LHCN-M2 (cell line): ENCODE measurements at places on chromosomes 16 and 17. TPM values are rescaled to one million over a fixed set of nuclear protein-coding genes. Genes with fewer than 3 reads are reported as not detected.

UNC45B gene
- 0.17 TPM in 1 of 2 replicates, not detected in the other for total RNA-seq

KCNH4 gene
- under 0.01 TPM in 1 of 2 replicates, not detected in the other for total RNA-seq

FOXJ1 gene
- 0.26 TPM in 1 of 2 replicates, not detected in the other for total RNA-seq

GRAP gene
- 0.19 TPM in 1 of 2 replicates, not detected in the other for total RNA-seq

SLC5A2 gene
- total RNA-seq = not detected in 2 replicates

OR1F1 gene
- total RNA-seq = not detected in 2 replicates

DNA sequence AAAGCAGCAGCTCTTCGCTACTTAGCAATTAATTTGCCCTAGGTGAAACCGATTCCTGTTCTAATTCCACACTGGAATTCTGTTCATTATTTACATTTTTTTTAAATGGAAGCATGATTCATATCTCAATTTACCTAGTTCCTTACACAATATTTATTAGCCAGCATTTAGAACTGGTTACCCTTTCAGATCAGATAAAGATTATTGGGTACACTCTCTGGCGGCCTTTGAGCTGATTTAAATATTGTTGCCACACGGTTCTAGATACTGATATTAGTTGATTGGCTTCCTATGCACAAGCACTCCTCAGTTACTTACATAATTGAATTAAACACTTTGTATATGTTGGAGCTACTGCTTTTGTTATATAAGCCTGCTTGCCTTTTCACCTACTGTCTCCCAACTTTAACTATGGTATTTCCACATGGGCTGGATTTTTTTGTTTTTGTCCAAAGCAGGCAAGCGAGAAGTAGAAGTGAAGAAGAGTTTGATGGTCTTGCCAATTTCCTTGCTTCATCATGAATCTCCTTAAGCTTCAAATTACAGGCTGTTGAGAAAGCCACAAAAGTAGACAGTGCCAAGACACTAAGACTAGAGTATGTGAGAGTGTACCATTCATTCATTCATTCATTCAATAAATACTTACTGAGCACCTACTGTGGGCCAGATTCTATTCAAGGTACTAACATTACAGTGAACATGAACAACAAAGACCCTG, 3.9 kb upstream of the ALDH3A2 start:
- no peak for DNase-seq

DNA sequence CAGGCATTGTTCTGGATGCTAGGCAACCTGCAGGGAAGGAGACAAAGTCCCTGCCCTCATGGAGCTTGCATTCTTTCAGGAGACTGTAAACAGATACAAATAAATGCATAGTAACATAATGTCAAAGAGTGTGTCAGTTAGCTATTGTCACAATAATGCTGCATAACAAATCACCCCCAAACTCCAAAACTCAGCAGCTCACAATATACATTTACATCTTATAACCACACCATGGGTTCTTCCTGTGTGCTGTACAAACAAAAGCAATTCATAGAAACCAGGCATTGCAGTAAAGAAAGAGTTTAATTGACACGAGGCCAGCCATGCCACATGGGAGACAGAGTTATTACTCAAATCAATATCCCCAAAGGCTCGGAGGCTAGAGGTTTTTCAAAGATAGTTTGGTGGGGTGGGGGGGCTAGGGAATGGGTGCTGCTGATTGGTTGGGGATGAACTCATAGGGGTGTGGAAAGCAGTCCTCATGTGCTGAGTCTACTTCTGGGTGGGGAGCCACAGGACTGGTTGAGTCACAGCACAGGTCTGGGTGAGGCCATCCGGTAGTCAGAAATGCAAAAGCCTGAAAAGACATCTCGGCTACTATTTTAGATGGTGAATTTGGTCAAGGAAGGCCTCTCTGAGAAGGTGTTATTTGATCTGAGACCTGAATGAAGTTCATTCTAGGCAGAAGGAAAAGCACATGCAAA, 79.0 kb downstream of the GPRC5B start:
- no peak for DNase-seq

- DNase-seq = no peak
These were observed 930 bp downstream of the CHMP1A start for GRCh38 chr16:89656435-89657121.

DNA sequence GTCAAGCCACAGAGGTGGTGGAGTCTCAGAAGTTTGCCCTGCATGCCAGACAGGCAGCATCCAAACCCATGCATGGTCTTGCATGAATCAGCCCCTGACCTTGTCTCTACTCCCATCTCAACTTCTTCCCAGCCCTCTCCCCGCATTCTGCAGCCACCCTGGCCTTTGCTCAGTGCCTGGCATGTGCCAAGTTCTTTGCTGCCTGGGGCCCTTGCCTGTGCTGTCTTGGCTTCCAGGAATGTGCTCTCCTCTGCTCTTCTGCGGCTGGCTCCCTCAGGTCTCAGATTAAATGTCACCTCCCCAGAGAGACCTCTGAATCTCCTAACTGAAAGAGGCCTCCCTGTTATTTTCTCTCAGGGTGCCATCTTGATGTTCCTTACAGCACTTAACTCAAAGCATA, 17.6 kb downstream of the DRC3 start:
- peak; percentile 26 for DNase-seq

DNA sequence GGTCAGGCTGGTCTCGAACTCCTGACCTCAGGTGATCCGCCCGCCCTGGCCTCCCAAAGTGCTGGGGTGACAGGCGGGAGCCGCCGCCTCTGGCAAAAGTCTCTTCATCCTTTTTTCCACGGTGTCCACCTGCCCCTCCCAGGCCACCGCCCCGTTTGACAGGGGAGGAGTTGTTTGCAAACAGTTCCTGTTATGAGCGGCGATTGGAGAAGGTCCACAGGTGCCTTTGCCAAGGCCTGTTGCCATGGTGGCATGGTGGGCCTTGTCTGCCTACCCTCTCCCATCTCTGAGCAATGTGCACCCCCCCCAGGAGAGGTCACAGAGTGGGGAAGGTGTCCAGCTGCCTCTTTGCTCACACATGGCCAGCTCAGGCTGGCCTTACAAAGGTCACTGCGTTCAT, 16.0 kb upstream of the RAP1GAP2 start:
- DNase-seq = no peak

DNA sequence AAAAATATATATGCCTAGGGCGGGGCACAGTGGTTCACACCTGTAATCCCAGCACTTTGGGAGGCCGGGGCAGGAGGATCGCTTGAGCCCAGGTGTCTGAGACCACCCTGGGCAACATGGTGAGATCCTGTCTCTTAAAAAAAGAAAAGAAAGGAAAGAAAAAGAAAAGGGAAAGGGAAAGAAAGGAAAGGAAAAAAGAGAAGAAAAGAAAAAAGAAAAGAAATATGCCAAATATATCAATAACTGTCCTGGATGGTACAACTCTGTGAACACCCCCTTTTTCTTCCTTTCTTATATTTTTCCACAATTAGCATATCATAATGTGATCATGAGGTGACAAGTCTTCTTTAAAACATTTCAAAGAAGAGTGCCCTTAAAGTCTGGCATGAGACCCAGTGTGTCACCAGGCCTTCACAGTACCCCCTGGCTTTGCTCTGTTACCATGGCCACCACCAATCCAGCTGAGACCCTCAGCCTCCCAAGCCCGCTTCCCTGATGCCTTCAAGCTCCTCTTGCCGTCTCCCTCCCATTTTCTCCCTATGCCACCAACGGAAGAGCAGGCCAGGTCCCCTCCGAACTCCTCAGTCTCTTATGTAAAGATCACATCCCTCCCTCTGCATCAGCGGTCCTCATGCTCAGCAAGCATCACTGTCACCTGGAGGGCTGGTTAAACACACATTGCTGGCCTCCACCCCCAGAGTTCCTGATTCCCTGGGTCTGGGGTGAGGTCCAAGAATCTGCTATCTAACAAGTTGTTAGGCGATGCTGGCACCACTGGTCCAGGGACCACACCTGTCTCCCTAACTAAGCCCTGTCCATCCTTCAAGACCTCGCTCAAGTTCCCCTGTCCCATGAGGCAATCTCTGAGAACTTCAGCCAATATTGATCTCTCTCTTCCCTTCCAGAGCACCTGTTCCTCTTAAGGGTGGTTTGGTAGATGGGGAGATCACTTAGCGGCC, 44.5 kb downstream of the CUEDC1 start:
- no peak for DNase-seq

DNA sequence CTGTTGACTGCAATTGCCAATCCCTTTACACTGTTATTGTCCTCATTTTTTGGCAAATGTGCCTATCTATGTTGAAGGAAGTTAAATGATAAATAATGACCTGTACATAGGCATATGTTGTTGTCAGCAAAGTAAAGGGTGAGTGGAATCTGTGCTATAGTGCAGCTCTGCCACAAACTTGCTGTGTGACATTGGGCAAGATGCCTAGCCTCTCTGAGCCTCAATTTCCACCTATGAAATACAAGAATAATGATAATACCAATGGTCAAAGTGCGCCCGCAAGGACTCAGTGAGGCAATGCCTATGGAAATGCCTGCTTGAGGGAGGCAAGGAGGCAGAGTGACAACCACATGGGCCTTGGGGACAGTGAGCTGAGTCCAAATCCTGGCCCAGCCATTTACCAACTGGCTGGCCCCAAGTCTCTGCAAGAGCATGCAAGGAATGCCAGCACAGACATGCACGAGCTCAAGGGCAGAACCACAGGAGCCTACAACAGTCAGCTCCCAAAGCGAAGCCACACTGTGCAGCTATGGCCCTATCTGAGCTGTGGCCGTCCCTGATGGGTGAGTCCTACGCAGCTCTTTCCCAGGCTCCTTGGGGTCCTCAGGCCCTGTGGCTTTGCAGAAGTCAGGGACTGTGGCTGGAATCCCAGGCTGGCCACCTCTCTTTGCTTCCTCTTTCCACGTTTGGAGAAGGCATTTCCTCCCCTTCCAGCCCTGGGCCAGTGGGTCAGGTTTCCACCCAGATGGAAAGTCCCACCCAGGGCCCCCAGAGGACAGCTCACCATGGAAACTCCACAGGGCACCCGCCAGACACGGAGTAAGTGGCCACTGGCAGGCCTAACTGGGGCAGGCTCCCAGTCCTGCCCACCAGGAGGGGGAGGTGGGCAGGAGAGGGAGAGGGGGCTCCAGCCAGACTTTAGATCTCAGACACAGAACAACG, 82.1 kb downstream of the ZNF423 start:
- DNase-seq = no peak

- no peak for DNase-seq
These were observed 2.5 kb downstream of the RANBP10 start for GRCh38 chr16:67803894-67804293.

- no peak for DNase-seq
These were observed 2.2 kb downstream of the MMP28 start for GRCh38 chr17:35793257-35793656.

GRCh38 chr16:81539009-81539758, 94.6 kb downstream of the CMIP start:
- no peak for DNase-seq

- peak; percentile 76 for DNase-seq
These were observed 389.7 kb downstream of the SOX9 start for GRCh38 chr17:72510351-72511016.

DNA sequence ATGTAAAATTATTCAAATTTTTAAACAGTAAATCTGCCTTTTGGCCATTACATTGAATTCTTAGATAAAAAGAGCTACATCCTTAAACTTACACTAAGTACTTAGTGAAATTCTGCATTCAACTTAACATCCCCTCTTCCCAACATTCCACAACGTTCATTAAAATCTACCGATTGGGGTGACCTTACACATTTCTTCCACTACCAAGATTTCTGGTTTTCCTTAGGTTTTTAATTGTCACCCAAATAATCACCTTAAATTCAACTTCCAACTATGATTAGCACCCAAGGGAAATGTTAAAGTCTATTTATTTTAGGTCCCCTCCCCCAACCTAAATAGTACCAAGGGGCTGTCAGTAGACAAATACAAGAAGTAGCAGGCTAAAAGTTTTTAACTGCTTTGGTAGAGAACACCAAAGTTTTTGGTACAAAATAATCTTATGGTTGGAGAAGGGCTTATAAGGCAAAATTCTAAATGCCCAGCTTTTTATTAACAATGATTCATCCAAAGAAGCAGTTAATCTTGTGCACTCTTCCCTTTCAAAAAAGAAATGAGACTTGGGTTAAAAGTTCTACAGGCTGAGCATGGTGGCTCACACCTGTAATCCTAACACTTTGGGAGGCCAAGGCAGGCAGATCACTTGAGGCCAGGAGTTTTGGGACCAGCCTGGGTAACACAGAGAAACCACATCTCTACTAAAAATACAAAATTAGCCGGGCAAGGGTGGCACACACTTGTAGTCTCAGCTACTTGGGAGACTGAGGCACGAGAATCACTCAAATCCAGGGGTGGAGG, 4.7 kb downstream of the SRSF1 start:
- no peak for DNase-seq

GRCh38 chr16:58212824-58213655, 15.1 kb upstream of the CSNK2A2 start:
- DNase-seq = no peak

- DNase-seq = no peak
These were observed 142.3 kb upstream of the ZFHX3 start for GRCh38 chr16:73190256-73190655.

DNA sequence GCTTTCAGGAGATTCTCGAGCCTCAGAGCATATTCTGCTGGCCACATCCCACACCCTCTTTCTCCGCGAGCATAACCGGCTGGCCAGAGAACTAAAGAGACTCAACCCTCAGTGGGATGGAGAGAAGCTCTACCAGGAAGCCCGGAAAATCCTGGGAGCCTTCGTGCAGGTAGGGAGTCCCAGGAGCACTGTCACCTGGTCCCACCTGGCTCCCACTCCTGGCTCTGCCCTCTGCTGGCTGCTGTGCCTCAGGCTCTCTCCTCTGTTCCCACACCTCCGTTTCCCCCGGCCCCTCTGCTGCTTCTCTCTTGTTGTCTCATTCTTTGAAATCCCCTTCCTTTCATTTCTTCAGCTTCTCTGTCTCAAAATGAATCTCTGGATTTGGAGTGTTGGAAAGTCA, 16.4 kb downstream of the LPO start:
- no peak for DNase-seq

DNA sequence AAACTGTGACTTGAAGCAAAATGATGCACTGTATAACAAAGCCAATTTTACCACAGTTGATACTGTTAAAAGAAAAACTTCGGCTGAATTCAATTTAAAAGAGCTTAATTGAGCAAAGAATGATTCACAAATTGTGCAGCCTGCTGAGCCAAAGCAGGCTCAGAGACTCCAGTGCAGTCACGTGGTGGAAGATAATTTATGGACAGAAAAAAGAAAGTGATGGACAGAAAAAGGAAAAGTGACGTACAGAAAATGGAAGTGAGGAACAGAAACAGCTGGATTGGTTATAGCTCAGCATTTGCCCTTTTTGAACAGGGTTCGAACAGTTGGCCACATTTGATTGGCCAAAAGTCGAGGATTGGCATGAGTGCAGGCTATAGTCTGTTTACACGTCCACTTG, 25.7 kb downstream of the ZSWIM7 start:
- no peak for DNase-seq

DNA sequence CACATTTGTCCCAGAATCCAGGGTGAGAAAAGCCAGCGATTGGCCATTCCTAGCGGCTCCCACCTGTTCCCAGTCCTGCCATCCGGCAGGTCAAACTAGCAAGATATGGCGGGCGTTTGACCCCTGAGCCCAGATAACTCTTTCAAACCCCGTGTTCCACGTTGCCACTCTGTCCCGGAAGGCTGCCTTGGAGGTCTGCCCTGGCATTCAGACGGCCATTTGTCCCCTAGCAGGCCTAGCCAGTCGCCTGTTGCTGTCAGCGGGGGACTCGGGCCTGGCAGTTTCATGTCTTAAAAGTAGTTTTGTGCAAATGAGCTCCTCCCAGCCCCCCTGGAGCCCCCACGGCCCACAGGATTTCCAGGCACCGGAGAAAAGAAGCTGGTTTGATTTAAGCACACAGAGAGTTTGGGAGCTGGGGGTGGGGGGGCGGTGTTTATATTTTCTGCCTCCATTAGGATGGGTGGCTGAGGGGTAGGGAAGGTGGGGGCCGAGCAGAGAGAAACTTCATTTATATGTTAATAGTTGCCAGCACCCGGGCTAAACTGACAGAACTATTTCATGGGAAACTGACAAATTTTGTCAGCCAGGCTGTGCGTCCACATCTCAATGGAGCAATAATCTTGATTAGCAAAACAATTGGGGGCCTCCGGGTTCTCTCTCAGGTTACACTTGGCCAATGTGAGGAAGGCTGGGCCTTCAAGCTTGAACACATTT, 240.9 kb upstream of the SALL1 start:
- DNase-seq = no peak
